Left colon (tissue), 2 donors: ENCODE measurements at places on chromosomes 7 and 10. TPM values are rescaled to one million over a fixed set of nuclear protein-coding genes. Genes with fewer than 3 reads are reported as not detected.

Gene AKR1D1
- total RNA-seq = not detected

Gene CFAP43
- total RNA-seq = 0.40 TPM

Gene EPO
- not detected for total RNA-seq

DNA sequence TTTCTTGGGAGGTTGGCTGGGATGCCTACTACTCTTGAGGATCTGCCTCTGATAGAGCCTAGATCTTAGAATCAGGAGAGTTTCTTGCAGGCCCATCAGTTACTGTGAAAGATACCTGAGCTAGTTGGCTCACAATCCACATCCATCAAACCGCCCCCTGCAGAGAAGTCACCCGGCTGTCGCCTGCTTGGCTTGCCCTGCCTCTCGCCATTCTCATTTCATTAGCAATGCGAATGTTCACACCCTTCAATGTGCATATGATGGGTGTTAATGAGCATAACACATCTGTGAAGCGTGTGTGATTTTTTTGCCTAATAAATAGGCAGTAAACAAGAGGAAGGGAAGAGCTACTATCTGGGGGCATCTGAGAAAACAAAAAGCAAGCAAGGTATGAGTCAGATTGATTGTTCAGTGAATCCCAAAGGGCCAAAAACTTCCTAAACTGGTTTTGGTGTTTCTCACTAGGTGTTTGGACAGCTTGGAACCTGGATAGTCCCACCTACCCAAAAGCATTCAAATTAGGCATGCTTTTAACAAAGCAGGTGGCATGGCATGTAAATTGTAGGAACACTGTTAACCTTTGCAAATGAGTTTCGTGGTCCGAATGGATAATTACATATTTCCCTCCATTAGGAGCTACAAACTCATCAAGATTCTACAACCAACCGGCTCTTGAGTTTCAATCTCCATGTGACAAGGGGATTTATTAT is 272.3 kb upstream of the C7orf33 start:
- DNase-seq = no peak

- no peak for DNase-seq
Observed at GRCh38 chr10:113273181-113274163, 279.4 kb upstream of the HABP2 start.

- DNase-seq = no peak
Observed at GRCh38 chr7:143289421-143289820, 1.3 kb downstream of the CASP2 start.

- DNase-seq = no peak
Observed at GRCh38 chr7:107690611-107691010, 30.0 kb downstream of the SLC26A4 start.

DNA sequence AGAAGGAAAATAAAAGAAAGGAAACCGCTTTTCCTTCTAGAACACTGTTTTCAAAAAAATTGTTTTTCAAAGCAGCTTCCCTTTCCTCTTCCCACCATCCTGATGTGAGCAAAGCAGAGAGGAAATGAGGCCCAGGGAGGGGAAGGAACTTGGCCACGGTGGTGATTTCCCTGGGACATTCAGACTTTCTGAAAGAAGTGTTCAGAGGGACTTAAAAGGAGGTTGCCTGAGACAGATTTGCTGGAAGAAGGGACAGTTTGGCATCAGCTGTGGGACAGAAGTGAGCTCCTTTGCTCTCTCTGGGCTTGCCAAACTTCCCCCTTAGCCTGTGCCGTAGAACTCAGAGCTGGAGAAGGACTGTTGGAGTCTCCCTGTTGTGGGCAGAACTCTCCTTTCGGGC is 30.3 kb downstream of the ADCYAP1R1 start:
- DNase-seq = no peak
